Dermis microvascular lymphatic vessel endothelial cell (primary cell): ENCODE measurements at places on chromosomes 12 and 14.

DNA sequence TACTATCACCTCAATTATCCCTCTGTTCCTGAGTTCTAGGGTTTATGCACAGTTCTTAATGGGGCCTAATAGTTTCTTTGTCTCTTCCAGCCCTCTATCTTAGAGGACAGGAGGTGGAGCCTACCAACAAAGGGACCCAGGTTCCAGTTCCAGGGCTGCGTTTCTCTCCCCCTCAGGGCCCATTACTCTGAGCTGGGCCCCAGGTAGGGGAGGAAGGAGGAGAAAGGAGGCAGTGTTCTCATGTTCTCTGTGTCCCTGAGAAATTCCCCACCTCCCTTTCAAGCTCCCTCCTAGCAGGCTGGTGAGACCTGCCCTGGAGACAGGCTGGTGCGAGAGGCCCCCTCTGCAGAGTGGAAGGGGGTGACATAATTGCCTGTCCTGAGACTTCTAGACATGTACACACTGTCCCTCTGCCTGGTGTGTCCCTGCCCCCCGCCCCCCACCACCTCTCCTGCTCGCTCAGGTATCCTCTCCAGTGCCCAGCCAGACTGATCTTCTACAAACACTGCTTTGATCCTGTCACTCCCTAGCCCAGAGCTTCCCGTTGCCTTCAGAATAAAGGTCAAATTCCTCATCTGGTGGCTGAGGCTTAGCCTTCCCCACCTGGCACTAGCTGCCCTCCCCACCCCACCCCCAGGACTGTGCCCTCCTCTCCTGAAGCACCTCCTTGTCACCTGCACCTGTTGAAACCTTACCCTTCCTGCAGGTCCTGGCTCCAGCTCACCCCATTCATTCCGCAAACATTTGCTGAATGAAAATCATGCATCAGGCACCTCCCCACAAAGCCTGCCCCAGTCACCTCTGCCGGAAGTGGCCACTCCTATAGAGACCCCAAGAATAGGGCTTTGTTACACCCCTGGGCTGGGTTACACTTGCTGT is 21.1 kb upstream of the KRT8 start:
- no peak for DNase-seq

- no peak for DNase-seq
These were observed 452 bp downstream of the INHBE start for GRCh38 chr12:57455374-57456144.

DNA sequence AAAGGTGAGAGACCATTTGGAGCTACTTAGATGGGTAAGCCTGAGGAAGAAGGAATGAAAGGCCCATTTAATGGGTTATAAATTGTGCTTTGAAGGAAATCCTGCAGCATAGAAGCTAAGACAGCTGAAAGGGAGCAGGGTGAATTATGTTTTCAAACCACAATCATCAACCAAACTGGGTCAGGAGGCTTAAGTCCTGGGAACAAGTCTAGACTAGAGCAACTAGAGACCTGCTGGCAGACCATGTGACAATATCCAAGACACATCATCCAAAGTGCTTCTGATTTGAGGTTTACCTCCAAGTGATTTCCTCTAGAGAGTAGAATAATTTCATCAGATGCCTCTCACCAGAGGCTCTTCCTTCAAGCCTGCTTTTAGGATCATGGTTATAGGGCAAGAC is 53.7 kb downstream of the MAP3K9 start:
- DNase-seq: no peak

DNA sequence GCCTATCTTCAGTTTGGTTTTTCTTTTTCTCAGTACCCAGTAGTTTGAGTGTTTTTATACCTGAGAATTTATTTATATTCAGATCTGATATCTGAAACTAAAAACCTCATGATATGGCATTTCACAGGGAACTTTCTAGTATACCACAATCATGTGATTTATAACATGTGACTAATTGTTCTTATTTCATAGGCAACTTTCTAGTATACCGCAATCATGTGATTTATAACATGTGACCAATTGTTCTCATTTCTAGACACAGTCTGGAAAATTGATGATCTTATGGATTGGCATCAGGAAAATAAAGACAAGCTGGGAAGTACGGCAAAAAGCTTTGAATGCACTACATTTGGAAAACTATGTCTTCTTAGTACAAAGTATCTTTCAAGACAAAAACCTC is 20.6 kb downstream of the ZNF268 start:
- DNase-seq: no peak
